Psoas muscle (tissue), 8 donors: ENCODE measurements at places on chromosomes 11 and 22. TPM values are rescaled to one million over a fixed set of nuclear protein-coding genes. Genes with fewer than 3 reads are reported as not detected.

DNA sequence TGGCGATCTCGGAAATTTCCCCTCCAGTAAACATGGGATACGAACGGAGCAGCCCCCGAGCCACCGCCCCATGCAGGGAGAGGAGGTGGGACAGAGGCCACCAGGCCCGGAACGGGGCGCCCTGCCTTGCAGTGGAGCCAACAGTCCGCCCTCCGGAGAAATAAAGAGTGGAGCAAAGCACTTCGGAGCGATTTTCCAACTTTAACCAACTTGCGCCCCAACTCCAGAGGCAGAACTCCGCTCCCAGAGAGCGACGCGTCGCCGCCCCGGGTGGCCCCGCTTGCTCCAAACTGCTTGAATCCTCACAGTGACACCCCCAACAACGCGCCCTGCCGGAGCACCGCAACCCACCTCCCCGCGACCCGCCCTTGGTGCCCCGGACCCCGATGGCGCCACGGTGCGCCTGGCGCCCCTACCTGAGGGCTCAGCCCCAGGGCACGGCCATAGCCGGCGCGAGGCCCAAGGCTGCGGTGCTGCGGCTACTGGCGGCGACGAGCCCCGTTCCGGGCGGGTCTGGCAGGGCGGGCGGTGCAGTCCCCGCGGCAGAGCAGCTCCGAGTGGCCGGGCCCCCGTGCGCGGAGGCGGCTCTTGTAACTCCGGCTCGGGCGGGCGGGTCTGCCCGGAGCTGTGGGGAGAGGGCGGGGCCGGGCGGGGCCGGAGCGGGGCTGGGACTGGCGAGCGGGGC lies at the start of gene AHNAK:
Gene AHNAK (minus strand): TSS at position 563 of the 685 bp plus-strand sequence. CDS start 10,708 bp downstream, outside the sequence.
- DNase-seq: peak; percentile 88

- no peak for DNase-seq
Observed at GRCh38 chr11:15720460-15720859, 605.7 kb downstream of the INSC start.

GRCh38 chr22:33658775-33659174 lies 261.5 kb downstream of the LARGE1 start:
- DNase-seq: peak; percentile 56

DNA sequence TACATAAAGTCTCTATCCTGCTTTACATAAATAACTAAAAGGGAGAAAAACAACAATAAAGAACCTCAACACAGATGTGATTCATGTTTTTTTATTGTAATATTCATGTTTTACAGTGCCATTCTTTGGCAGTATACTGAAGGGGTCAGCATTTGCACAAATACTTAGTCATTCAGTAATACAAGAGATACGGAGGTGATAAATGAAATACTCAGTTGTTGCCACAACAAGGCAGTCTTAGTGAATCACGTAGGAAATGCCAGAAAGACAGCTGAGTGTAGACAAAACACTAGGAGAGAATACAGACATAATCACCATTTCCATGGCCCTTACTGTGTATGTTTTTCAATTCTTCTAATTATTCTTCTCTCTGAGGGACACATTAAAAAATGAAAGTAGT lies 910.4 kb downstream of the METTL15 start:
- DNase-seq: no peak

Gene OR4X1
- not detected for total RNA-seq

Gene MRTFA
- 24.0 TPM for total RNA-seq

Gene USP2
- 75.8 TPM for total RNA-seq

Gene RBMXL2
- not detected for total RNA-seq
